ENCODE measurements at places on chromosomes 4 and X.

- no peak for DNase-seq
Measured at GRCh38 chr4:34619531-34620162, 1624.7 kb downstream of the ARAP2 start.

GRCh38 chrX:36957425-36958328, 50.5 kb upstream of the FAM47C start:
- no peak for DNase-seq

GRCh38 chrX:55546956-55547355, 57.3 kb upstream of the USP51 start:
- DNase-seq = no peak

DNA sequence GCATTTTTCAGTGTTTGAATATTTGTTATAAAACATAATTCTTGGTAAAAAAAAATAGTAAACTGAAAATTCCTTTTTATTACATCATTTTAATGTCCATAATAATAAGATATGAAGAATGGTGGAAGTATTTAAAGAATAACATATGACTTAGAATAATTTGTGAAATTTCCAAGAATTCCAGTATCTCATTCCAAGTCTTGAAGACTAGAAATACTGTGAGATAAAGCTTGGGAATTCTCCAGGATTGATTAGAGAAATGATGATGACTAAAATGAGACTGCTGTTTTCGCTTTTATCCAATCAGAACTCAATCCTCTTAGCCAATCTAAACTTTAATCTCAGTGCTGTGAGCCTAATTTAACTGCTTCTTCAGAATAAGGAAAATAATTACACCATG, 184.2 kb upstream of the HCCS start:
- DNase-seq = no peak

DNA sequence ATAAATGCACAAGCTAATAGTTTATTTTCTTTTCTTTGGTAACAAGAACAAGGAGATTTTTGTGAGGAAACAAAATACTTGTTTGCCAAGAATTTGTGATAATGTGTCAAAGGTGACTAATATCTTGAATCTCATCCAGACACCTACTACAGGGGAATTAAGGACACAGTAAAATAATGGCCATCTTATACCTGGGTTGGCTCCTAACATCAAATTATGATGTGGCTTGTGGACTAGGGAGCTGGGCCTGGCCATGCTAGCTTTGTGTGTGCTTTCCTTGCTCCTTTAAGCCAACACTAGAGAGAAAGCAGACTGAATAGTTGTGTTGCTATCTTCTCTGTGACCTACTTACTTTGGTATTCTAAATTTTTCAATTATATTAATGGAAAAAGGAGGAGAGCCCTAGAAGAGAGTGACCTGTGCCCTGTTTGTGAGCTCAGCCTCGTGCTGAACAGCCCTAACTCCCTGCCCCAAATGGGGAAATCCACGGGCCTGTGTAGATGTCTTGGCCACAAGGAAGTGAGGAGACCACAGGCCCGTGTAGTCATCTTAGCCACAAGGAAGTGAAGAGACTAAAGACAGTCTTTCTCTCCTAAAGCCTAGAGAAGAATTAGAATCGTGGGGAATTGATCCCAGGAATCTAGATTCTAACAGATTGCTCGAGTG, 23.3 kb downstream of the ARHGAP24 start:
- DNase-seq = peak; percentile 86

DNA sequence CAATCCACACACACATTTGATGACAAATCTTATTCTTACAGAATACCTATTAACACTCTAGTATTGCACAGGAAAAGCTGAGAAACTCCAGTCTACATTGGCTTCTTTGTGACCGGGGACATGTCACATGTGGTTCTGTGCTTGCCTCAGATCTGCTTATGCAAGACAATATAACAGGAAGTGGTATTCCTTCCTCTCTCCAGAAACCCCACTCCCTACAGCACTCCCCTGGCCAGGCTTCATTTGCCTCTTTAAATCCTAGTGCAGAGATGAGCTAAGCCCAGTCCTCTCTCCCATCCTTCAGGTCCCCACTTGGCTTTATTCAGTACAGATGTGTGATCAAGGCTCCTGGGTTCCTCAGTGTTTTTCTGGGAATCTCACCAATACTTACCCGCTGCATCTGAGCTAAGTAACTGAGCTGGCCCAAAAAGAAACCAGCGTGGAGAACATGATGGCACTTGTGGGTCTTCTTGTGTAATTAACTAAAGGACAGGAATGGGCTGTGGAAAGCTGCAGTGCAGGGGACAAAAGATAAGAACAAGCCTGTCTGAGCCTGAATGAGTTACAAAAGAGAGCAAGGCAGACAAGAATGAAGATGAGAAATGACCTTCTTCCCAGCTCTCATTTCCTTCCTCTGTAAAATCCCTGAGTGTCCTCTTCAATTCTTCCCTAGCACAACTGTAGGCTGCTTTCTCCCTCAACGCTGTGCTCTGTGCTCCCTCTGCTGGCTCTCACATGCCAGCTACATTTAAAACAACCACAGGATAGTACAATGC, 105.6 kb downstream of the HNRNPD start:
- DNase-seq = peak; percentile 88

- no peak for DNase-seq
Measured at GRCh38 chr4:171484681-171485080, 328.5 kb upstream of the GALNTL6 start.

GRCh38 chr4:107269175-107269574, 233.1 kb upstream of the DKK2 start:
- DNase-seq = no peak

DNA sequence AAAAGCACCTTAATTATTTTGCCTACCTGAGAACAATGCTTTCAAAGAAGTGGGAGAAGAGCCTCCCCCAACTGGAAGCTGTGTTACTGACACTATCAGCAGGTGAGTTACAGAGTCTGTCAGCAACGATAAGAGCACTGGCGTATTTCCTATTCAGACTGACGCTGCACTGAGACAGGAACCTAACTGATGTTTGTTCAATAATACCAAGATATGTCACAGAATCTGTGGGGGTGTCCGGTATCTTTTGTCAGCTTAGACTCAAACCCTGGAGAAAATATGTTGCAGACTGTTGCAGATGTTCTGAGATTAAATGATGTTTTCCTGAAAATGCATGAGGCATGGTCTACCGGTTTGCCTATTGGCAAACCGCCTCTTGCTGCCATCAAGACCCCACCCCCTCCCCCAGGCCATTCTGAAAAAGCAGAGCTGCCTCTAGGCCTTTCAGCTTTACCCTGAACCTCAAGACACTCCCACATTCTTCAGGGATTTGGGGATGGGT, 115.2 kb upstream of the KIT start:
- no peak for DNase-seq

GRCh38 chr4:15470128-15470475, 420 bp downstream of the CC2D2A start:
- DNase-seq = no peak

DNA sequence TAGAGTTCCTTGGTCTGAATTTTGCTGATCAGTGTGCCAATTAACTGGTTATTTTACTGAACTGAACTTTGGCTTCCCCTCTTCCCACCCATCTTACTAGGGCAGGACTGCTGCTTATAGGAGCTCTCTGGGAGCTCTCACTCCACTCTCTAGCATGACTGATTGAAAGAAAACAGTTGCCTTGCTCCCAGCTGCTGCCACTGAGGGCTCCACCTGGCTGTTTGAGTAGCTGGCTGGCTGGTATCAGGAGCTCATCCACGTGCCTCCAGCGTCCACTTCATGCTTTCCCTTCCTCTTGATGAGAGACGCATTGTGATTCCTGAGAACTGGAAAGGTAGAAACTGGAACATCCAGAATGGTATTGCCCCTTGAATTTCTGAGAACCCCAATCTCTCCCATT, 73.0 kb upstream of the KLHL13 start:
- DNase-seq = no peak

DNA sequence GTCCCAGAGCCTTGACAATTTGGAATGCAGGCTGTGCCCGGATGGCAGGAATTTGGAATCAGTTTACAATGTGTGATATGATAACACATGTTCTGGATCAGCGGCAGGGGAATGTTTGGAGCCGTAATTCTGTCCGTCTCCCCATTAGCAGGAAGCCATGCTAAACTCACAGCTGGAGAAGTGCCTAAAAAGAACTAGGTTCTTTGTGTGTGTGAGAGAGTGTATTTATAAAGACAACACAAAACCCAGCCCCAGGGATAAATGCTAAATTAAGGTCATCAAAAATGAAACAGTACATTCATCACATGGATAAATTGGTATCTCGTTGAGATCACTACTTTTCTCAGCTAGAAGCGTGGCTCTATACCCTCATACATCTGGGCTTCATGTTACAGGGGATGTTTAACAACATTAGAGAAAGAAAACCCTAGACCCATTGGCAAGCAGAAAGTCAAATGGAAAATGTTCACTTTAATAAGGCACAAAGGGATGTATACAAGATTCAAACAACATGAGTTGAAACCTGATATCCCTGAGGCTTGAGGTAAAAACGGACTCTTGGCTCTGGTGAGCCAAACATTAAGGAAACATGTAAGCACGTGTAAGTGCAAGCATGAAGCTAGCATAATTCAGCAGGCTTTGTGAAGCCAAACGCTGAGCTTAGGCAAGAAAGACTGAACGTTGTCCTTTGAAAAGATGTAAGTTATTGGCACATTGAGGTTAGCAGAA, 18.0 kb upstream of the TMEM131L start:
- DNase-seq = no peak

- no peak for DNase-seq
Measured at GRCh38 chrX:130680164-130681035, 222.6 kb downstream of the ENOX2 start.

- DNase-seq = no peak
Measured at GRCh38 chr4:182447767-182448280, 204.6 kb downstream of the TENM3 start.

DNA sequence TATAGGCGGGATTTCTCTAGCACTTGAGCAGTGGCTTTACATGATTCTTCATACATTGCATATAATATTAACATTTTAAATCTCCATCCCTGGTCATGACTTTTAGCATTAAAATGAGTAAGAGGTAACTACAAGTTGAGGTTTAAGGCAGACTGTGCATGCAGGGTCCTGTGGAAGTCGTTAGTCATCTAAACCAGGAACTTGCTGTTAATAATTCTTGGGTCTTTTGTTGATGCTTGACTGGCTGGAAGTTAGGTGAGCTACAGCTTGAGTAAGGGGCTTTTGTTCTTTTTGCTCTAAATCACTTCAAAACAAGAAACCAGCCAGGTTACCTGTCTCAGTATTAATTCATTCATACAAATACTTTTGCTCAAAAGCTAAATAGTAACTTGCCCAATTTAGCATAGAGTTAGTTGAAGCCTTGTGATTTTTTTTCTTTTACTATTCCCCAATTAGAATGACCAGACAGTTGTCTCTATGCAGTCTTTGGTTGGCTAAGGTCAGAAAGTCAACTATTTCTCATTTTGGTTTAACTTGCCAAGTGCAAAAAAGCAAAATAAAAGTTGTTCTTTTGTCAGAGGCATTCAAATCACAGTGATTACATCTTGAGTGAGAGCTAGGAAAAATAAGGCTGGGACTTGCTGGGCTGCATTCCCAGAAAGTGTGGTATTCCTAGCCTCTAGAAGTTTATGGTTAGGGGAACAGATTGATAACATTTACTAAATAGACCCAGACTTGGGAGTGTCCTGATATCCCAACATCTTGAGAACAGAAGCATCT, 516.9 kb downstream of the PDHA2 start:
- DNase-seq = no peak

DNA sequence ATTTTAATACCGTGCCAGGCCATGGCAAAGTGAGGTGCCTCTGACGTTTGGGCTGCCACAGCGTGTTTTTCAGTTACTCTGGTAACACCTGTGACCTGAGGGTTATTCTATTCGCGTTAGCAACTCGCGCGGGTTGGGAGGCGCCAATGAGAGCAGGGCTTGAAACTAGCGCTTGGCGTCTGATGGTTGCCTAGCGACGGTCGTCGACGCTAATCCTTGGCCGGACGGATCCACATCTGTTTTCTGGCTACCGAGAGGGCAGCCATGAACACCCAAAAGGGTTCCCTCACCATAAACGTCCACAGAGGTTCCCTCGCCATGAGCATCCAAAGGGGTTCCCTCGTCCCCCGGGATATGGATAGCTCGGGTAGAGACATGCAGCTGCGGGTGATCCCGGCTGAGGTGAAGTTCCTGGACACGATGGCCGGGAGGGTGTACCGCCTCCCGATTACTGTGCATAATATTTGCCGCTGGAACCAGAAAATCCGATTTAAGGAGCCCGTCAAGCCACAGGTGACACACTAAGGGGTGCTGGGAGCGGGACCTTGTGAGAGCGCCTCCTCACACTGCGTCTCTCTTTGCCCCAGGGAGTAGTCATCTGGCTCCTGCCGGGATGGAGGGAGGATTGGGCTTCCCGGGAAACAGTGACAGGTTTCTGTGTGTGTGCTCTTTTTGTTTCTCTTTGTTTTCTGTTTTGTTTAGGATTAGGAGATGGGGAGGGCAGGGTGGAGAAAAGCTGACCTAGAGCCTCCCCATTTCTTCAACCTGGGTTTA, at the start of gene CFAP47:
TSS of gene CFAP47 (plus strand) at position 199 of the 774 bp plus-strand sequence. CDS start at position 265, 66 bp downstream.
- DNase-seq = no peak

- peak; percentile 58 for DNase-seq
Measured at GRCh38 chrX:154840856-154841255, 6.4 kb upstream of the SMIM9 start.

- DNase-seq = no peak
Measured at GRCh38 chr4:11341337-11342043, 87.2 kb downstream of the HS3ST1 start.

GRCh38 chr4:82403725-82404124, 26.5 kb downstream of the HNRNPDL start:
- no peak for DNase-seq

DNA sequence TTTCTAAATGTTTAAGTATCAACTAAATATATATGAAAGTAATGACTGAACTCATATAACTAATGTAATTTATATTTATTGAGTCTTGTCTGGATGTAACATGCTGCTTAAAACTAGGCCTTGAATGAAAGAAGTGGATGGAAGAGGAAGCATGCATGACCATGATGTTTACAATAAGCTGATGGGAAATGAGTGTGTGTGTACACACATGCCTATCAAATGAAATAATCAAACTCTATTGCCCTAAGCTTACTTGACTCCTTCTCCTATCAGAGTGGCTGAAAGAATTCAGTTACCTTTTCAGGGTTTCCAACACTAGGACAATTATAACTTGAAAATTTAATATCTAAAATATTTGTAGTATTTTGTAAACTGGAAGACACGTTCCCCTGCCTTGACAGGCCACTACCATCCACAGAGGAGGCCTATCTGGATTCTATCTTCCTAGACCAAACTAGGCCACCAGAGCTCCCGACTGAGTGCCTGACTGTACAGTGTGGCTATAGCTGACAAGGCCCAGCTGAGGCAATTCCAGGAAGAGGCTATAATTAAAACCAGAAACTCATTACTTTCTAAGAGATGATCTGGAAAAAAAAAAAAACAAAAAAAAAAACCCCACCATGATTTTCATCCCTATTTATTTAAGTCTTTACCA, 7.6 kb downstream of the ARSJ start:
- DNase-seq = no peak

- DNase-seq = no peak
Measured at GRCh38 chr4:9861561-9861960, 80.1 kb downstream of the DRD5 start.

- peak; percentile 44 for DNase-seq
Measured at GRCh38 chr4:38153387-38153760, 193.2 kb downstream of the PTTG2 start.

GRCh38 chrX:10110984-10111363, 45.8 kb upstream of the CLCN4 start:
- peak; percentile 58 for DNase-seq

GRCh38 chr4:7335344-7336066, 99.2 kb downstream of the PSAPL1 start:
- DNase-seq = peak; percentile 55

- DNase-seq = no peak
Measured at GRCh38 chr4:119794113-119794512, 165.5 kb upstream of the PDE5A start.

GRCh38 chrX:8864161-8864560, 63.0 kb upstream of the FAM9A start:
- DNase-seq = no peak

- DNase-seq = peak; percentile 37
Measured at GRCh38 chr4:85496933-85497332, 22.0 kb downstream of the ARHGAP24 start.

All from inflammatory macrophage treated with lipopolysaccharide for 1 hour (primary cell).